ENCODE measurements at places on chromosomes 13 and 19.

- DNase-seq: no peak
These were observed 33.7 kb downstream of the ZNF493 start for GRCh38 chr19:21430675-21431074.

DNA sequence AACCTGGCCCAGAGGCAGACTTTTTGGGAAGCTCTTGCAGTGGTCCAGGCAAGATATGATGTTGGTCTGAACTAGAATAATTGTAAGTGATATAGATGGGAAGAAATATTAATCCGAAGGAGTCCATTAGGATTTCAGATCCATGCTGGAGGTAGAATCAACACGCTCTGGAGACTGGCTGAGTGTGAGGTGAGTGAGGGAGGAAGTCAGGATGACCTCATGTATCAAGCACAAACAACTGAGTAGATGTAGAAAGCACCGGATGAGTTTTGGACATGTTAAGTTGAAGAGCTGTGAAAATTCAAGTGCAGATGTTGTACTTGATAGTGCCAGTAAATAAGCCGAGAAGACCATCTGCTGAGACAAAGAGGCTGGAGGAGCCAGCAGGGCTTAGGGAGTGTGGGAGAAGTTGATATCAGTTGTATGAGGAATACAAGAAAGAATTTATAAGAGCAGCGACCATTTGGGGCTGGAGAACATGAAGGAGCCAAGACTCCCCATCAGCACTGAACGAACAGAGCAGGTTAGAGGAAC lies 5.3 kb upstream of the CNMD start:
- no peak for DNase-seq

GRCh38 chr19:3585301-3586126 lies at the start of gene GIPC3:
Gene GIPC3 (plus strand): TSS chr19:3585478. CDS start chr19:3585598, 120 bp downstream.
- DNase-seq: no peak

- no peak for DNase-seq
These were observed 210.9 kb downstream of the SHISA2 start for GRCh38 chr13:25840931-25841330.

DNA sequence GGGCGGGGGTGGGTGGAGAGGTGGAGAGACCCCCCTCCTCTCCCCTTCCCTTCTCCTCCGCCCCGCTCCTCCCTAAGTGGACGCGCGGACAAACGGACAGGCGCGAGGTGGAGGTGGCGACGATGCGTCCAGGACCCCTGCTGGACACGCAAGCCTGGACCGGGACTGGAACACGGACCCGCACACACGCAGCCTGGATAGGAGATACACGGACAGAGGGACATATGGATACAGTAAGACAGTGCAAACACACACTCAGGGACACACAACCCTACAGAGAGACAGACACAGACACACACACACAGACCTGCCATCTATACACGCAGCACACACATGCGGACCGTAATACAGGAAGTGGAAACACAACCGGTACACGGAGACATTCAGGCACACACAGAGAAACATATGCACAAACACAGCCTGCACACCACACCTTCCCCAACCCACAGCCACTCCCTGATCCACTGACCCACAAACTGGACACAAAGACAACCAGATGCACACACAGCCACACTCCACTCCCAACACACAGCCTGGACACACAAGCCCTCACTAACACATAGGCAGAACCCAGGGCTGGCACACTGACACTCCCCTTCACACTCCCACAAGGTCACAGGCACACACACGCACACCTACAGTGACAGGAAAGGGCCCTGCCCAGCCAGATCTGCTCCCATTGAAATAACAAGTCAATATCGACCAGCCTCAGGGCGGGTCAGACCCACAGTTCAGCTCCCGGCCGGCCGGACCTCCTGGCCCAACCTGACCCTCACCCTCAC lies 696 bp upstream of the ERFL start:
- no peak for DNase-seq

DNA sequence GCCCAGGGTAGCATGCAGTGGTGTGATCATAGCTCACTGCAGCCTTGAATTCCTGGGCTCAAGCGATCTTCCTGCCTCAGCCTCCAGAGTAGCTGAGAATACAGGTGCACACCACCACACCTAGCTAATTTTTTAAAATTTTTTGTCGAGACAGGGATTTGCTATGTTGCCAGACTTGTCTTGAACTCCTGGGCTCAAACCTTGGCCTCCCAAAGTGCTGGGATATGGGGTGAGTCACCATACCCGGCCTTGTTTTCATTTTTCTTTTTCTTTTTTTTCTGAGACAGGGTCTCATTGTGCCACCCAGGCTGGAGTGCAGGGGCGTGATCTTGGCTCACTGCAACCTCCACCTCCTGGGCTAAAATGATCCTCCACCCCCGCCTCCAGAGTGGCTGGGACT lies 38.7 kb downstream of the KEAP1 start:
- DNase-seq: no peak

GRCh38 chr19:39430675-39431593 lies 4.8 kb downstream of the RPS16 start:
- peak; percentile 42 for DNase-seq

DNA sequence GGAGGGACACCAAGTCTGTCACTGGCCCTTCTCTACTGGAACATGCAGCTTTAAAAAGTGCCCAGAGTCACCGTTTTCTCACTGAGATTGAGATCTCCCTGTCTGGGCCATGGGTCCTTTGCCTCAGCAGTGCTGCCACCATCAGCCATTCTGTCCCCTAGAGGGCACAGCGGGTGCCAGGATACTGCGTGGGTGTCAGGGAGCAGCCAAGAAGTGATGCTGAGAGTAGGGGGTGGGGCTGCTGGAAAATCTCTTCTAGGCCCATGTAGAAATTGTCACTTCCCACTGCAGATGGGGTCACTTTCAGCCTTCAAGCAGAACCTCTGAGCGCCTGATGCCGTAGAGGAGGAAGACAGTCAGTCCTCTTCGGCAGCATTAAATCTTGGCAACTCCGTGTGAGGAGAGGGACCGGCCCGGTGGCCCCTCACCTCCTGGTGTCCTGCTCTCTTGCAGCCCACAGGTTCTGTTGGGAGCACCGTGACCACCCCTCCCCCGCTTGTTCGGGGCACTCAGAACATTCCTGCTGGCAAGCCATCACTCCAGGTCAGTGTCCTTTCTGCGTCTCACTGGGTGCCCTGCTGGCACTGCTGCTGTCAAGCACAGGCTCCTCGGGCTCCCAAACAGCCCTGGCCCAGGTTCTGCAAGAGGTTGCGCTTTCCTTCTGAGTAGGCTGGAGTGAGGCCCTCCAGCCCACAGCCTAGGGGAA lies 21.4 kb downstream of the TSSK6 start:
- no peak for DNase-seq

- DNase-seq: peak; percentile 93
These were observed 29.8 kb upstream of the GRTP1 start for GRCh38 chr13:113393563-113394338.

GRCh38 chr19:53809518-53810186 lies 14.5 kb downstream of the NLRP12 start:
- DNase-seq: no peak

DNA sequence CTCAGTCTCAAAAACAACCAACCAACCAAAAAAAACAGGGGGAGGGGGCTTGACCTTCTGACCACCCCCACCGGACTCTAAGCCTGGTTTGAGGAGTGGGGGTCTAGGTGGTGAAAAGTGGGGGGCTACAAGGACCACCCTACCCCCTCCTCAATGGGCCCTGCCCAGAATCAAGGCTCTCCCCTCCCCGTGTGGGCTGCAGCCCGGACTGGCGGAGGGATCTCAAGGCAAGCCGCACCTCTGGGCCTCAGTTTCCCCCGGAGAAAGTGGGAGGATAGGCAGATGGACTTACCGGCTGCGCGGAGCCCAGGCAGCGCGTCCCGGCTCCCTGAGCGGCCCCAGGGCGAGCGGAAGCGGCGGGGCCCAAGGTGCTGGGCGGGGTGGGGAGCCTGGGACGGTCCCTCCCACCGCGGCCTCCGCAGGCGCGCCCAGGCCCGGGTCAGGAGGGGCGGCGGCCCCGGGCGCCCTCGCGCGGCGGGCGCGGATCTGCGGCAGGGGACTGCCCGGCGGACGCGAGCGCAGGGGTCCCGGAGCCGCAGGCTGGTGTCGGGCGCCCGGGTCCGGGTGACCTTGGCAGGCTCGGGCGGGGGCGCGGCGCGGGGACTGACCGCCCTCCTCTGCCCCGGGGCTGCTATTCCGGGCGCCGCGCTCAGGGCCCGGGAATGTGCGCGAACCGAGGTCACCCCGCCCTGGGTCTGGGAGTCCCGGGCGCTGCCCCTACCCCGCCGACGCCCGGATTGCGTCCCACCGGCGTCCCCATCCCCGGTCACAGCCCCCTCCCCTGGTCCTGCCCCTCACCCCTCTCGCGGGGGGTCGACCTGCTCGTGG lies at the start of gene ADAMTSL5:
TSS of gene ADAMTSL5 (minus strand) at position 349 of the 828 bp plus-strand sequence. CDS start 2,076 bp downstream, outside the sequence.
- DNase-seq: peak; percentile 90

DNA sequence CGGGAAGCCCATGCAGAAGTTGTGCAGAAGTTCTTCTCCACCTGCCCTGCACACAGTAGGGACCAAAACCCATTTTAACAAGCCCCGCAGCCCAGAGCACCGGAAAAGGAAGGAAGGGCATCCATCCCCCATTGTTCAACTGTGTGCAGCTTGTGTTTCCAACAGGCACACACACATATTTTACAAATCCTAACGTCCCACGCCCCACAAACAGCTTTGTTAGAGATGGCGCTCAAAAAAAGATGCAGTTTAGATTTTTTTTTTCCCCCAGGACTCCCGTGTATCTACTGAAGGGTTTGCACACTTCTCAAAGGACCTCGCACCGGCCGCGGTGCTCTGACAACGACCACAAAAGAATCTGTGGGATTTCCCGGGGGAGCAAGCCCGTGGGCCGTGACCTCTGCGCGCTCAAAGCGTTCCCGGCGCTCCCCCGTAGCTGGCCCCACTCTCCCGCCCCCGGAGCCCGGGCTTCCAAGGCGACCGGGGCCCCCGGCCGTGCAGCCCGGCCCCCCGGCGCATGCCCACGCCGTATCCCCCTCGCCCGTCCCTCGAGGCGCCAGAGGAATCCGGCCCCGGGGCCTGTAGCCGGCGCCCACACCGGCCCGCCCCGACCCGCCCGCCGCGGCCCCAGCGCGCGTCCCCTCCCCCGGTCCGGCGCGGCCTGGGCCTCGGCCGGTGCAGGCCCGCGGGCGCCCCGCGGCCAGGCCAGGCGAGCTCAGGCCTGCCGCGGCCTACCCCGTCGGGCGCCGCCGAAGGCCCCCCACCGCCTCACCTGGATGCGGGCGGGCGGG lies 523 bp downstream of the ELAVL1 start:
- peak; percentile 48 for DNase-seq

- DNase-seq: no peak
These were observed 21.1 kb downstream of the TEX101 start for GRCh38 chr19:43435775-43436174.

DNA sequence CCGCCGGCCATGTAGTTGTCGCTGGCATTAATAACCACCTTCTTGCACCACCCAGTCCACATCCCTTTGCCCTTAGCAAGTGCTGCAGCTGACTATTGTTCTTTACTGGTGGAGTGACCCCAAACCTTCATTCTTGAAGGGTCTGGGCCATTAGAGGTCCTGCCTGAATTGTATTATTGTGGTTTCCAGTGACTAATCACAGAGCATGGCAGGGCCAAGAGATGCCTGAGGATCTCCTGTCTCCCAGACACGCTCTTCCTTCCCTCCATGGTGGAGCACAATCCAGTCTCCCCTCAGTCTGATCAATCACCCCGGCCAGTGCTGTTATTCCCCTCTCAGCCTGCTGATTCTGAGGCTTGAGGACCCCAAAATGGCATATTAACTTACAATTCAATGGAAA lies 39.0 kb downstream of the C1QTNF9 start:
- DNase-seq: no peak

DNA sequence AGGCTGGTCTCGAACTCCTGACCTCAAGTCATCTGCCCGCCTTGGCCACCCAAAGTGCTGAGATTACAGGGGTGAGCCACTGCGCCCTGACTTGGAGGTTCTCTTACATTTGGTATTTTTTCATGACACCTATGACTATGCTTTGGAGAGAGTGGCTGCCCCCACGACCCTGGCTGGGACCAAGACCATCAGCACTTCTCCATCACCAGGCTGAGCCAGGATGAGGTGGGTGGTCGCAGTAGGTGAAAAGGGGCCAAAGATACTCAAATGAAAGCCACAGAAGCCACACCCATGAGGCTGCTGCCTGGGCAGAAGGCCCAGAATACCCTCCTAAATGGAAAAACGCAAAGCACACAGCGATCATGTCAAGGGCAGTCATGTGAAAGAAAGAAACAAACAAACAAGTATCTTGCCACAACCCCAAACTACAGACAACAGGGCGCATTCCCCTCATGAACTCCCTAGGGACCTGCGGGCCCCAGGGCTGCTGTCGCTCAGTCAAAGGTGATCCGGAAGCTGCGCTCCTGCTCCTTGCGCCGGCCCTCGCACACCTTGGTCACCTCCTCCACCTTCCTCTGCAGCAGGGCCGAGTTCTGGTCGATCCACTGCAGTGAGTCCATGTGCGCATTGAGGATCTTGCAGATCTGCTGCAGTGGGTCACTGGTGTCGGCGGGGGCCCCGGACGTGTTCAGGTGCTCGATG lies 11.2 kb upstream of the IL4I1 start:
- DNase-seq: peak; percentile 52

DNA sequence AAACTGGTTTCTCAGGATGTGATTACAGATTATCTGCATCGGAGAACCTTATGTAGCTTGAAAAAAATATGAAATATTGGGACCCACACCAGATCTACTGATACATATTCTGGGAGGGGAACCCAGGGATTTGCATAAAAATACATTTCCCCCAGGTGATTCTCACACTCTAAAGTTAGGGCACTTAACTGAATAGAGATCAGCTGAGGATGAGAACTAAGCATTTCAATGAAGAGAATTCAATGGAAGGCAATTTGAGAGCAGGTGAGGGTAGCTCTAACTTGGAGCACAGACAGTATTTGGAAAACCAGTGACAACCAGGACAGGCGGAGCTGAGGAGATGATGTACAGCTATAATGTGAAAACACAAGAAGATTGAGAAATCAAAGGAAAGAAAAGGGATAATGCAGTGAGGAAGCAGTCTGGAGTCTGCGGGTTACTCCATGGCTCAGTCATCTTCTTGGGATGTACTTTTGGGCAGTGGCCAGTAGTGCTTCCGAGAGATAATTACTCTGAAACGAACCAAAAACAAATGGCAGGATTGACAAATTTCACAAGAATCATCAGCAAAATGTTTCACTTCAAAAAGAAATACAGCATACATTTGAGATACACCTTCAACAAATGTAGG lies 6.1 kb upstream of the OXGR1 start:
- DNase-seq: no peak

DNA sequence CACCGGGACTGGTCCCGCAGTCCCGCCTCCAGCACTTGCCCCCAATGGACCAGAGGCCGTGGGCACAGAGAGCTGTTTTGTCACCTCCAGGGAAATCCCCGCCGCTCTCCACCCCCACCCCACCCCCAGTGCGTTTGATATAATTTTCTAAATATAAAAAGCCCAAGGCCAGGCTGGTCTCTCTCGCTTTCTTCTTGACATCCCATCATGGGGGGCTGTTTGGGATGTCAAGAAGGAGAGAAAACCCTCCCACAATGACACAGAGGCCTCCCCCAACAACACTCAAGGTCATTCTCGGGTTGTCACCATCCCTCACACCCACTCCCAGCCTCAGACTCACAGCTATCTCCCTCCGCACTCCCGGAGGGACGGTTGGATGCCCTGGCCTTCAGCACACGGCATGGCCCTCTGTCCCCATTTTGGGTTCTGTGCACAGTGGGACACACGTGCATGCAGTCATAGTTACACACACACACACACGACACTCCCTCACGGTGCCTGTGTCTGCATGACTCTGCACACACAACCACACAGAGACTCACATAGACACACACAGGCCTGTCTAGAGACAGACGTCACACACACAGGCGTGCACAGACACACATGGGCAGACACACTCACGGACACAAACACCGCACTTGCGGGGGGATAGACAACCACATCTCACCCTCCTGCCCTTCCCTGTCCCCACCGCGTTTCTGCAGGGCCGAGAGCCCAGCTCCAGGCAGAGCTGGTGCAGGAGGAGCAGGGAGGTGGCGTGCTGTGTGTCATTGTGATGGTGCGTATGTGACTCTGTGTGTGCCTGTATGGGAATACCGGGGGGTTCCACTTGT lies 4.8 kb upstream of the NFIC start:
- DNase-seq: no peak
